ENCODE measurements at places on chromosomes 4 and X.

DNA sequence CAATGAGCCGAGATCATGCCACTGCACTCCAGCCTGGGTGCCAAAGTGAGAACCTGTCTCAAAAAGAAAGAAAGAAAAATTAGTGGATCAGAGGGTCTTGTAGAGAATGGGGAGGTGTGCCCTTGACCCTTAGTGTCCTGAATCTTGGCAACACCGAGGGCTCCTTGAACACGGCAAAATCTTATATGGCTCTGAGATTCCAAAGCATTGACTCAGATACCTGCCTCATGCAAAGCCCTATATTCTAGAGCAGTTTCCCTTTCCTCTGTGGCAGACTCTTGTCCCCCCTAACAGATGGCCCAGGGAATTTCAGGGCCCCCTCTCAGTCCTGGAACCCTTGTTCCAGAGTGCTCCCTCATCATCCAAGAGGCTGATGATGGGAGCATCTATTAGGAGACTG lies 6.8 kb downstream of the CLDN2 start:
- DNase-seq: no peak

DNA sequence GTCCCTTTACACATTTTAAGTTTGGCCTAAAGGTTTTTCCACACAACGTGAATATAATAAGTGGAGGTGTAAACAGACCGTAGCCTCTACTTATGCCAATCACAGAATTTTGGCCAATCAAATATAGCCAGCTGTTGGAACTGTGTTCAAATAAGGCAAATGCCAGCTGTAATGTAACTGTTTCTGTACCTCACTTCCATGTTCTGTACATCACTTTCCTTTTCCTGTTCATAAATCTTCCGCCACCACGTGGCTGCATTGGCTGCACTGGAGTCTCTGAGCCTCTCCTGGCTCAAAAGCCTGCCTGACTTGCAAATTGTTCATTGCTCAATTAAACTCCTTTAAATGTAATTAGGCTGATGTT lies 105.1 kb upstream of the SMIM31 start:
- no peak for DNase-seq

- no peak for DNase-seq
Measured at GRCh38 chr4:8400632-8401325, 39.7 kb downstream of the ACOX3 start.

- no peak for DNase-seq
Measured at GRCh38 chr4:172546782-172547181, 621.8 kb upstream of the GALNT7 start.

DNA sequence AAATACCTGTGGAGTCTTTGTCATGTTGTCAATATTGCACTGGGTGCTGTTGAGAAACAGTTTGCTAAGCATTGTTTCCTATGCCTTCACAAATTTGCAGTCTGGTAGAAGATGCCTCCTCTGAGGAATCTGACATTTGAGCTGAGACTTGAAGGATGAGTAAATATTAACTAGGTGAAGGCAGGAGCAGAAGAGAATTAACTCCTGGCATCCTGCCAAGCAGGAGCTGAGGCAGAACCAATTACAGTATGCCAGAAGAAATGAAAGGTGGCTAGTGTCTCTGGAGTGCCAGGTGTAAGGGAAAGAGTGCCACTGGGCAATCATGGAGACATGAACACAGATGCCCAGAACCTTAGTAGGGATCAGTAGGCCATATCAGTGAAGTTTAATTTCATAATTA lies 1778.2 kb upstream of the PCDH10 start:
- DNase-seq: no peak

GRCh38 chr4:145182222-145182621 lies 1.8 kb upstream of the OTUD4 start:
- DNase-seq: no peak

GRCh38 chr4:89416960-89417359 lies 109.4 kb upstream of the GPRIN3 start:
- no peak for DNase-seq

DNA sequence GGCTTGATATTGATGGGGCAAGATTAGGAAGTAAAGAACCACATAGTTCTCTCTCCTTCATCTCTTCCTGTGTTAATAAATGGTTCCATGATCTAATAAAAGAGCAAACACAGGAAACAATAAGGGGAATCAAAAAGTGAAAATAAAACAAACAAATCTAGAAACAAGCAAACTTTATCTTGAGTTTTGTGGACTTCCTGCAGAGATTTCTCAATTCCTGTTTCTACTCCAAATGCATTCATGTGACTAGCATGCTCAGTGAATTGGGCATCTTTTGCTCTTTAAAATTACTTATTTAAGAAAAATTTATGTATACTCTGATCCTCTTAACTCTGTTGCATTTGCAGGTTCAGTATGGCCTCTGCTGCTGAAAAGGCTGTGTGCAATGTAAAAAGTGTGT lies 682.0 kb downstream of the KCTD8 start:
- no peak for DNase-seq

DNA sequence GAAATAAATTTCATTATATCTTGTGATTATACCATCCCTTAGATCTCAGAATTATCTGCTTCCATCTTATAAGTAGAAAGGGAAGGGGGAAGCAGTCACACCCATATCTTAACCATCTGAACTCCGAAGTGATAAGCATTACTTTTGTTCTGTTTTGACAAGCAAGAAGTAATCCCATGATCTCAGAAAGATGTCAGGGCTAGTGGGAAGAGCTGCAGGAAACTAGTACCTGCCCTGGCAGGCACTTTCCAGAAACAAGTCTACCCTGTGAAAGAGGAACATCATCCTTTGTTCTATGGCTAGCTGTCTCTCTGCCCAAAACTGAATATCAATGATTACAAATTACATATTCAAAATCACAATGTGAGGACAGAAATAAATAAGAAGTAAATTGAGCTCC lies 244.4 kb downstream of the SPOCK3 start:
- DNase-seq: no peak

DNA sequence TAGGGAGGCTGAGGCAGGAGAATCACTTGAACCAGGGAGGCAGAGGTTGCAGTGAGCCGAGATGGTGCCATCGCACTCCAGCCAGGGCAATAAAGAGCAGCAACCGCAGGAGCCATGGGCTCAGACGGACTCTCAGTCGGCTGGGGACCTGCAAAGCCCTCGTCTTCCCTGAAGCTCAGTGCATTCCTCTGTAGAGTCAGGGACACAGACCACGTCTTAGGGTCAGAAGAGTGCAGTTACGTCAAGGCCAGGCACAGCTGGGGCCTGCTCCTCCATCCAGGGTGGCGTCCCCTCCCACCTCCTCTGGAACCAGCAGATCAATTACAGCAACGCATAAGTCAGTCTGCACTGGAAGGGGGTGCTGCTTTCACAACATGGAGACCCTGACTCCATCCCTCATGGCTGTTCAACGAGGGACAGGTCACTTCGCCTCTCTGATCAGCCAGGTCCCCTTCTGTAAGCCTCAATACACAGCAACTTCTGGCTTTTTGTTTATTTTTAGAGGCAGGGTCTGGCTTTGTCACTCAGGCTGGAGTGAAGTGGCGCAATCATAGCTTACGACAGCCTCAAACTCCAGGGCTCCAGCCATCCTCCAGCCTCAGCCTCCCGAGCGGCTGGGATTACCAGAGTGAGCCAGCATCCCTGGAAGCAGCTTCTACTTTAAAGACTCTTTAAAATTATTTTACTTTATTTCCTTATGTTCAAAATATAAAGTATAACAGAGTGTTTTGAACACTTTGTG lies 76.4 kb downstream of the ZFYVE28 start:
- no peak for DNase-seq

- no peak for DNase-seq
Measured at GRCh38 chr4:178309890-178310289, 867.7 kb upstream of the AGA start.

- no peak for DNase-seq
Measured at GRCh38 chr4:89300499-89300898, 7.1 kb downstream of the GPRIN3 start.
